Left renal pelvis (tissue), 4 donors: ENCODE measurements at places on chromosomes 2 and 18. TPM values are rescaled to one million over a fixed set of nuclear protein-coding genes. Genes with fewer than 3 reads are reported as not detected.

DNA sequence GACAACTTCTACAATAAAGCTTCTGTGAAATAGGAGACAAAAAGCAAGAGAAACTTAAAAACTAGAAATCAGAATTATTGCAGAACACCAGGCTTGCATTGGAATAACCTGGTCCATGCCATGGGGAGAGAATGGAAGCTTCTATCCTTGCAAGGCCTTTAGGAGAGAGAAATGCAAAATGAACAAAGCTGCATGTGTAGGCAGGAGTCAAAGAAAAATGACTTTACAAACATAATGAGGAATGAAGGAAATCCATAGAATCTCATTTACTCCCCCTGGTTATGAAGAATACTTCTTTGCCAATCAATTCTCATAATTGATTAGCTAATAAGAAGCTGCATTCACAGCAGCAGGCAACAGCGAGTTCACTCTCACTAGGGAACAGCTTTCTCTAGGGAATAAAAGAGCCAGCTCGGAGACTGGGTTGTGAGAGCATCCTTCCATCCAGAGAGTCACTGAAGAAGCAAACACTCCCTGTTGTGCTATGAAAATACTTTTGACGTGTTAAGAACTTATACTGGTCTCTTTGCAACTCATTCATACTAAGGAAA, 235.9 kb upstream of the LRATD1 start:
- no peak for DNase-seq

DNA sequence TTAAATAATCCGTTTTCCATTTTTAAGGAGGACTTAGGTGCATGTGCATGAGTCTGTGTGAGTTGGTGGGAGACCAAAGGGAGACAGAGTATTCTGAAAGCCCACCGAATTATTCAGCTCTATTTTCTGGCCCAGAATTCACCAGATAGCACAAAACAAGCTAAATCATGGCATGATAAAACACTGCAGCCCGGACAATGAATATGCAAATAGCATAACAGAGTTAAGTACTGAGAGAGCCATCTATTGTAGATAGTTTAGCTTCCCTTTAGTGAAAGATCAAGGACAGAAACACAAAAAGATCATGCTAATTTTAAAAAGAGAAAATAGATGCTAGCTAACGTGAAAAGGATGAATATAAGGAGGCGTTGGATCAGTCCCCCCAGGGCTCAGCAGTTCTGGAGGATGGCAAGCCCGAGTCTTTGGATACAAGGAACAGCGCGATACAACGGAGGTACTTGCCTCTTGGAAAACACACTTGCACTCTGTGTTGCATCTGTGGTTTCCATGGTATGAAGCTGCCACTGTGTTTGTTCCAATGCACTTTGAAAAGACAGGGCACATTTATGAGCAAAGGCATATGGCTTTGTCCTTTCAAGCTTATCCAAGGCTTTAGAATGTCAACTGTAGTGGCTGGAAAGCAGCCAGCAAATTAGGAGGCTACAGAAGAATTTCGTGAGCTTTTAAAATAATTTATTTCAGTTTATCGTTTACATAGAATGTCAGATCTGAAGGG, 119.9 kb downstream of the LYPD1 start:
- no peak for DNase-seq

- DNase-seq = no peak
These were observed 7.7 kb upstream of the STK39 start for GRCh38 chr2:168255103-168255502.

SKOR2 gene
- polyA plus RNA-seq = not detected

LOXHD1 gene
- 0.85 TPM for polyA plus RNA-seq

FMNL2 gene
- polyA plus RNA-seq = 108 TPM
